ENCODE measurements at places on chromosomes 4 and X. TPM values are rescaled to one million over a fixed set of nuclear protein-coding genes. Genes with fewer than 3 reads are reported as not detected.
A peak's percentile ranks its signal among the peaks of the same experiment; 100 is the strongest.

GAGE12H gene
- total RNA-seq, result not detected

DNA sequence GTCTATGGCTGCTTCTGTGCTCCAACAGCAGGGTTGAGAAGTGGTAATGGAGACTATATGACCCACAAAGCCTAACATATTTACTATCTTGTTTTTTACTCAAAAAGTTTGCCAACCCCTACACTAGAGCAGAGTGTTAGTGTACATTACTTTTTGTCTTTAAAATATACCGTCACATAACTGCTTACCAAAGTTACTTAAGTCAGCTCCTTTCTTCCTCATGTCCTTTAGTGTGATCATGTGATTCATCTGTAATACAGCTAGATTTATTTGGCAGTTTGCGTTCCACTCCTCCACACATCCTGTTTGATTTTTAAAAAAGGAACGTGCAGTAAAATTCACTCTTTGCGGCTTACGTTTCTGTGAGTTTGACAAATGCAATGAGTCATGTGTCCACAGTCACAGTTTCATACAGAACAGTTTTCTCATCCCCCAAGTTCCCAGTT is 162.4 kb upstream of the GPRIN3 start:
- no peak for DNase-seq

SOWAHD gene
- 0.42 TPM for total RNA-seq

DNA sequence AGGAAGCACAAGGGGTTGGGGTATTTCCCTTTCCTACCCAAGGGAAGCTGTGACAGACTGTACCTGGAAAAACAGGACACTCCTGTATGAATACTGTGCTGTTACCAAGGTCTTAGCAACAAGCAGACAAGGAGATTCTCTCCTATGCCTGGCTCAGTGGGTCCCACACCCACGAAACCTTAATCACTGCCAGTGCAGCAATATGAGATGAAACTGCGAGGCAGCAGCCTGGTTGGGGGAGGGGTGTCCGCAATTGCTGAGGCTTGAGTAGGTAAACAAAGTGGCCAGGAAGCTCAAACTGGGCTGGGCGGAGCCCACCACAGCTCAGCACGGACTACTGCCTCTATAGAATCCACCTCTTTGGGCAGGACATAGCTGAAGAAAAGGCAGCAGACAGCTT is 197.7 kb downstream of the INPP4B start:
- DNase-seq, result no peak

ADH1A gene
- 493 TPM for total RNA-seq

- peak; percentile 30 for DNase-seq
These were observed 427 bp downstream of the NKX1-1 start for GRCh38 chr4:1405636-1406393.

DNA sequence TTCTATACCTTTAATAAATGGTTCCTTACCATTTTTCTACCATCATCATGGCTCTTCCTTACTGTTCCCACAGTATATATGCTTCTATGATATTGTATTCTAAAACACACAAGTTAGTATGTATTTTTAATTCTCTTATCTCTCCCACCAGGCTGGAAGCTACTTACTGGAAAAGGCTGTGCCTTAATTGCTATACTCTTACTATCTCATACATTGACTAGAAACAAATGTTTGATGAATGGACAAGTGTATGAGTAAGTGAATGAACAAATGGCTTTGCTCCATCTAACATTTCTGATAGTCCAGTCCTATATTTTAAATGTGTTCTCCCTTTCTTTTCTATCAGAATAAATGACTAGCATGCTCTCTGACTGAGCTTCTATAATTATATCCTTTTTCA is 320.8 kb upstream of the RASGEF1B start:
- no peak for DNase-seq

DNA sequence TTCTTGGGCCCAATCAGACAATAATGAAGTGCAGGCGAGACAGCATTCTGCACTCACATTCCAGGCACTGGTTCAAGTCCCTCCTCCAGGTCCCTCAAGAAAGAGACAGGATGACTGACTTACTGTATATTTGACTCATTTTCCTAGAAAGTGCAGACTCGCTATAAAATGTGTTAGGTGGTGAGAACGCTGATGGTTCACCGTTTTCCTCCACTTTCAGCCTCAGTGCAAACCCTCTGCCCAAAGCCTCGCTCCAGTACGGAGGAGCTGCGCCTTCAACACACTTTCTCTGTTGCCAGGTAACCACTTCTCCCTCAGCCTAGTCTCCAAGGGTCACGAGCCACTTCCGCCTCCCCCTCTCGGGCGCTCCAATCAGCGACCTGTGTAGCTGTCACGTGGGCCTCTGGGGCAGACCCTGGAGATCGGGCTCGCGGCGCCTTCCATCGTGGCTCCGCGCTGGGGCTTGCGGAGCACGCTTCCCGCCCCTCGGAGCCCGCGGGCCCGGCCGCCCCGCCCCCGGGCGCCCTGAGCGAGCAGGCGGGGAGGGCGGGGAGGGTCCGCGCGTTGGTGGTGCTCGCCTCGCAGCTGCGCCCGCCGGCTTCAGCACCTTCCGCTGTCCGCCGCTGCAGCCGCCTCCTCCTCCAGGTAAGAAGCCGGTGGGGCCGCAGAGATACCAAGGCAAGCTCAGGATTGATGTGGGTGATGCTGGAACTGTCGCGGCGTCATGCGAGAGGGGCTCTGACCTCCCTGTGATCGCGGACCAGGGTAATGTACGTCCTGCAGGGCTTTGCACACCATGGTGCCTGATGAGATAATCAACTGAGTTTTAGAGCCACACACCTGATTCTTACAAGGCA is at the start of gene WDR17:
Gene WDR17 (plus strand): TSS at position 407 of the 857 bp plus-strand sequence. CDS start 45,740 bp downstream, outside the sequence.
- DNase-seq, result peak; percentile 53

DNA sequence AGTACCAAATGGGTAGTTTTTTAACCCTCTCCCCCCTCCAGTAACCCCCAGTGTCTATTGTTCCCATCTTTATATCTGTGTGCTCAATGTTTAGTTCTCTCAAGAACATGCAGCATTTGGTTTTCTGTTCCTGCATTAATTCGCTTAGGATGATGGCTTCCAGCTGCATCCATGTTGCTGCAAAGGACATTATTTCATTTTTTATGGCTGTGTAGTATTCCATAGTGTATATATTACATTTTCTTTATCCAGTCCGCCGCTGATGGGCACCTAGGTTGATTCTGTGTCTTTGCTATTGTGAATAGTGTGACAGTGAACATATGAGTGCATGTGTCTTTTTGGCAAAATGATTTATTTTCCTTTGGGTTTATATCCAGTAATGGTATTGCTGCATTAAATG is 31.9 kb upstream of the CLTRN start:
- no peak for DNase-seq

DNA sequence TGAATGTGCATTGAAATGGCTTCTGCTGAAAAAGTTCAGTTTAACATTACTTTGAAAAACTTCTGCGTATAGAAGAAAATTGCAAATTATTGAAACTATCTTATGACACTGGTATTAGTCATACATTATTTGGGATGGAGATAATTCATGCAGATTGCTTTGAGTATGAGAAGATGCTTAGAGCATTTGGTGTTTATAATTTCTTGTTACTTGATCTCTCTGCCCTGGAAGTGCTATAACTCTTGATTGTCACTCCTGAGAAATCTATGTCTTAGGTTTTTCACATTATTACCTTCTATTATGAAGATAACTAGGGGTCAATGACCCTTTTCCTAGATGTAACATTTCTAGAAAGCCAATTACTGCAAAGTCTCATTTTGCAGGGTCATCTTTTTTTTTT is 36.4 kb downstream of the TMEM131L start:
- DNase-seq, result no peak

- no peak for DNase-seq
These were observed 34.0 kb upstream of the TBC1D9 start for GRCh38 chr4:140790171-140790570.

POLN gene
- 2.3 TPM for total RNA-seq

DNA sequence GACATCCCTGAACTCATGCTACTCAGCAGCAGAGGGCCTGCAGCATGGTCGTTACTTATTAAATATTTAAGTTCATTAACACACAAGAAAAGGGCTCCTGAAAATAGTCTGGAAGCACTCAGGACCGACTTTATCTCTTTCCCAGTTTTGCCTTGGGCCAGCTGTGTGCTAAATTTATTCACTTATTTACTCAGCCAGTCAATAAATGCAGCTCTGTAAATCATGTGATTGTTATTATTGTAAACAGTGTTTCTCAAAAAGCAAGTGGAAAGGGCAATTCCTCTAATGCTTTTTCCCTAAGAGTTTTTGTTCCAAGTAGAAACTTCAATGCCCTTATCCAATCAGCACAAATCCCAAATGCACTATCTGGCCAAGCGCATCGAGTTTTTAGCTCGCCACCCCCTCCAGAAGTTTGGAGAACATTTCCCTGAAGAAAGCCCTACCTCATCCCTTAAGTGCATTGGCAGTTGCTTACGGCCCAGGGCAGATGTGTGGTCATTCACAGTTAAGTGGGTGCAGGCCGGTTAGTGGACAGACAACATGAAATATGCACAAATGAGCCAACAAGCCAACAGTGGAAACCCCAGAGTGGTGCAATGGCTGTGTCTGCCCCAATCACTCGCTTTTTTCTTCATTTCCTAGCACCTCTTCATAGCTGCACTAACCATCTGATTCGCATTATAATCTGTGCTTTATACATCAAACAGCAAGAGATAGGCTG is 125.8 kb downstream of the SMIM20 start:
- DNase-seq, result no peak

DNA sequence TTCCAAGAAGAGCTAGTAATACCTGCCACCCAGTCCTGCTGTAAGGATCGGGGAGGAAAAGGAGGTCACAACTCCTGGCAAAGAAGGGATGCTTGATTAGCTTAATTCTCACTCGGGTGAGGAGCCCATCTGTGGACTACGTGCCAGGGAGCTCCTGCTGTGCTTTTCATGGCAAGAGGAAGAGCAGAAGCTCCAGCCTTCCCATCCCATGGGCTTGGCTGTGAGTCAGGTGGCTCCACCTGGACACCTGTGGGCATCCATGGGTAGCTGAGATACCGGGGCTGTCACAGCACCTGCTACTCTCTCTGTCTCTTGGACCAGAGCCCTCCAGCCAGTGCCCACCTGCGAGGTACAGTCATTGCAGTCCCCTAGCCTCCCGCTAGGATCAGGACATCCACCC is 18.0 kb downstream of the CLNK start:
- DNase-seq, result no peak

DNA sequence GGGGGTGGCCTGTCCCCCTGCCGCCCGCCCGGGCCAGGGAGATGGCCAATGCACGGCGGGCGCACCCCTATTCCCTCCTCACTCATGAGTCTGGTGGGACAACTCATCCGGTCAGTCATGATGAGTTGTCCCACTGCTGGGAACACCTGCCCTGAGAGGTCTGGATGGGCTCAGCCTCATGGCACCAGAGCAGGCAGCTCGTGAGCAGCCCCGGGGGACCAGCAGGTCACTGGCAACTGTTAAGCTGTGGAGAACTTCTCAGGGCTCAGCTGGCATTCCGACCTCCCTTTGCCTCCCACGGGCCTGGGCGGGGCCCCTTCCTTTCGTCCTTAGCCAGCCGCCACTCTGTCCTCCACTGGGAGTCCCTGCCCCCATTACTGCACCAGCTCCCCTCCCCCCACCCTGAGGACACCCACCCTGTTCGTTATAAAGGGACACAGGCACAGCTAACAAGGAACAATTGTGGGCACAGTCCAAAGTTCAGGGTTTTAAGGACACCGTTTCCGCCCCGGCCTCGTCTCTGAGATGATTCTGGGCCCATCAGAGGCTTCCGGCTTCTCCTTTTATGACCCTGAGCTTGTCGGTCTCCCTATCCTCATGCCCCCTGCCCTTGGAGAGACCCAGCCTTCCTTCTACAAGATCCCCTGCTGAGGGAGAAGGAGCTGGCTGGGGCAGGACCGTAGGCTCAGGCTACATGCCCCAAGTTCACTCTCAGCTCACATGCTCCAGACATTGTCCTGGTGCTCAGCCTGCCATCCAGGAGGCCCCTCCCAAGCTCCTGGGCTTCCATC is 14.6 kb upstream of the KIAA0232 start:
- no peak for DNase-seq

GRCh38 chrX:98141466-98141865 is 1257.8 kb downstream of the RPA4 start:
- DNase-seq, result no peak

GRCh38 chr4:176760471-176760870 is 32.3 kb downstream of the VEGFC start:
- DNase-seq, result no peak

- DNase-seq, result no peak
These were observed 254.0 kb downstream of the TMA16 start for GRCh38 chr4:163748449-163748848.

DNA sequence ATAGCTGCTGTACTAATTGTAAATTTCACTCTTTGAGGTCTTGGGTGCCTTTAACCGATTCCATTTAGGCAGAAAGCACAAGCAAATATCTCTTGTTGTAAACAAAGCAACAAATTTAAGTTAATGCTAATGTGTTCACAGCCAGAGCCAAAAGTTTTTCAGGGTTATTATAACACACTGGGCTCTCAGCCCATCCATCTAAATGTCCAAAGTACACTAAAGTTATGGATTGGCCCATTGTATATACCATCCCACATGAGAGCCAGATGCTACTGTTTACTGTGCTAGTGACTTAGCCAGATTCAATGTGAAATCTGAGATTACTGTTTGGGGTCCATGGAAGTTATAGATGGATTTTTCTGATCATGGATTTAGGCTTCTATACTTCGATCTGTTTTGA is 186.7 kb downstream of the LARP7 start:
- no peak for DNase-seq

SHROOM4 gene
- total RNA-seq, result 2.3 TPM

PSAPL1 gene
- not detected for total RNA-seq

DNA sequence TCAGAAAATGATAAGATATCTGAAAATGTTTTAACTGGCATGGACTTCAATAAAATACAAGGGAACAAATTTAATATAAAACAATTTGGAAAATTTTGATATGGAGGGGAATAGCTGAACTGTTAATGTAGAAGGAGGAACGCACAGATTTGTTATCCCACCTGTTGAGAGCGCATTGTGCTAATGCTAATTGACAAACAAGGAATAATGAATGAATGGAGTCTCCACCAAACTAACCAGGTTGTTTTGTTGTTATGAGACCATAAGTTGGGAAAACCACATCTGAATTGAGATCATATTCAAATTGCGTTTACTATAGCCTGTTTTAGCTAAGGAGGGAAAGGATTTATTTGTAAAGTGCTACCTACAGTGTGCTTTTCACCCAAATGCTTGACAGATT is 195.6 kb downstream of the ADGRL3 start:
- no peak for DNase-seq

DNA sequence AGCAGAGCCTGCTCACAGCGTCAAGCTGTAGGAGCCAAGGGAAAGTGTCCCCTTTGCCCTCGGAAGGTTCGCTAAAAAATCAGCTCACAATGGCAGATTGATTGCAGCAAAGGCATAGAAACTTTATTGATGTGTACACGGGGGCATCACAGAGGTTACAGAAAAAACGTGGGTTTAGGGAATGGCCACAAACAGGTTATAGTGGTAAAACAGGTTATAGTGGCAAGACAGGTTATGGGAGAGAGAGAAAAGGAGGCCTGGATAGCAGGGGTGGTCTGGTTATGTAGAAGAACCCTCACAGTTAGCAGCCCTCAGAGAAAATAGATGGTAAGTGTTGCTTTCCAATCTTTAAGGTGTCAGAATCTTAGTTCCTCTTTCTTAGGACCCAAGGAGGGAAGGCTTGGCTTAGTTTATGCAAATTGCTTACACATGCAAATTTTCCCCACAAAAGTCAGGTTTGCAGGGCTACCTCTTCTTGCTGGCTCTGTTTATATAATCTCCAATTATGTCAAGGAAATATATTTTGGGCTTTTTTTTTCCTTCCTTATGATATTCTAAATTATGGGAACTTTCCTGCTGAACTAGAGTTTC is 113.7 kb downstream of the BMP15 start:
- DNase-seq, result no peak

MAGEB1 gene
- not detected for total RNA-seq

TMPRSS11F gene
- not detected for total RNA-seq

Data from liver (tissue), 10 donors.